ENCODE measurements at places on chromosomes 1 and 21.

DNA sequence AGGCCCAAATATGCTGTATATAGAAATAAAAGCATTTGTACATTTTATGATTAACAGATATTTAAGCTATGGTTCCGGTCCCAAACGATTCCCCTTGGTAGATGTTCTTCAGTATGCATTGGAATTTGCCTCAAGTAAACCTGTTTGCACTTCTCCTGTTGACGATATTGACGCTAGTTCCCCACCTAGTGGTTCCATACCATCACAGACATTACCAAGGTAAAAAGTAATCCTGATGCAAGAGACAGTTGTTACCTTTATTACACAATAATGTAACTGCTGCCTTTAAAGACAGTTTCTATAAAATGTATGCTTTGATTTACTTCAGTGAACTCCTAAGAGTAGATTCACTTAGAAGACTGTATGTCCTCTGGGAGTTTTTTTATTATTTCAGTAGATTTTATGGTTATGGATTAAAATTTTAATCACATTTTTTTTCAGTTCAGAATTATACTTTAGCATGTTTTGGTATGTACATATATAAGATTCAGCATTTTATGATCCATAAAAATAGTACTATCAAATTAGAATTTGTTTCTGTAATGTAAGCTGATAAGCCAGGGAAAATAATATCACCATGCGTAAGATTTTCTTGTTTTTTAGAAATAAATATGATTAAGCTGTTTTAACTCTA, 96.5 kb downstream of the USP25 start:
- no peak for DNase-seq

DNA sequence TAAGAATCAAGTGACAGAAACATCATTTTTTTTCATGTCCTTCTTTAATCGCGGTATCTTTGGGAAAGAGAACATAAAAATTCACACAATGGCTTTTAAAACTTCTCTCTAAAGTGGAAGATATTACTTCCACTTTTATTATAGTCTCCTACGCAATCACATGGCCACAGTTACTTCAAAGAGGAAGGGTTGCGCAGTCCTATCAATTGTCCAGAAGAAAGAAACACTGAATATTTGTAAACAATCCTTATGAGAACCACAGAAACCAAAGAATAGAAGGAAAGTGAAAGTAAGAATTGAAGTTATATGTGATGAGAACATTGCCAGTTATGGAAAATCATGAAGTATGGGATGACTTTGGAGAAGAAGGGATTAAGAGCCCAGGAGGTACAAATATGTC, 32.6 kb downstream of the CFH start:
- DNase-seq = no peak

GRCh38 chr1:188240772-188241406, 1412.1 kb downstream of the PLA2G4A start:
- no peak for DNase-seq

- no peak for DNase-seq
Observed at GRCh38 chr1:87176514-87176913, 152.2 kb upstream of the LMO4 start.

DNA sequence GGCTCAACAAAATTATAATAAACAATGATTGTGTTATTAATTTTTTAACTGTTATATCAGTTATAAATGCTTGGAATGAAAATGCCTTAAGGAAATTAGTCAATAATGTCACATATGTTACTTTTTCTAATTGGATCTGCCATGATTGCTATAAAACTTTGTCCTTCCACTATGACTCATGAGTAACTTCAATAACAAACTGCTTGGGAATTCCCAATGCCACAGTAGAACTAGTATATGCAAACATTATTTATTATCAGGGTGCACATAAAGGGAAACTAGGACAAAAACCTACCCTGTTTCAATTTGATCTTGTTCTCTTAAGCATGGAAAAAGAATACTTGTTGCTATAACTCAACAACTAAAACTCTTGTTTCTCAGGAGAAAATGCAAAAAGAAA, 59.1 kb upstream of the PDC start:
- DNase-seq = no peak

GRCh38 chr1:24735509-24736375, 9.5 kb upstream of the CLIC4 start:
- DNase-seq = no peak

- DNase-seq = no peak
Observed at GRCh38 chr1:38308780-38309179, 262.2 kb upstream of the POU3F1 start.

DNA sequence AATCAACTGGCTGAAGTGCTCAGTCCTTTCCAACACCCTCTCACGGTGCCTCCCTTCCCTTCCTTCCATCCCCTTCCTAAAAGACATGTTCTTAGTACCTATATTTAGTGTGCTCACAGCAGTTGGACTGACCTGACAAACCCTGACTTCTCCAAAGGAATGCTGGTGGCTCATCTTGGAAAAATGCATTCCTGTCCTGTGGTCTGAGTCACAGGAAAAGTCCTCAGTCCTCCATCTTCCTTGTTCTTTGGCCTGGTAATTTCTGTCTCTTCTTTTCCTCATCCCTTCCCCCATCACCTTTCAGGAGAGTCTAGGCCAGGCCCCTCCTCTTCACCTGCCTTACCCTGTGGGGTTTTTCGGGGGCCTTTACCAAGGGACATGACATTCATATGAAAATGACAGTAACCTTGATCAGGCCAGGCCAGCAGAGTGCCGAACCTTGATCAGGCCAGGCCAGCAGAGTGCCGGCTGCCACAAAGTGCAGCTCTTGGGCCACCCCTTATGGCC, 7.2 kb downstream of the ATP1B1 start:
- no peak for DNase-seq

GRCh38 chr1:151579436-151580225, 32.2 kb upstream of the SNX27 start:
- no peak for DNase-seq

GRCh38 chr1:206872139-206872538, 6.7 kb downstream of the IL20 start:
- DNase-seq = no peak

DNA sequence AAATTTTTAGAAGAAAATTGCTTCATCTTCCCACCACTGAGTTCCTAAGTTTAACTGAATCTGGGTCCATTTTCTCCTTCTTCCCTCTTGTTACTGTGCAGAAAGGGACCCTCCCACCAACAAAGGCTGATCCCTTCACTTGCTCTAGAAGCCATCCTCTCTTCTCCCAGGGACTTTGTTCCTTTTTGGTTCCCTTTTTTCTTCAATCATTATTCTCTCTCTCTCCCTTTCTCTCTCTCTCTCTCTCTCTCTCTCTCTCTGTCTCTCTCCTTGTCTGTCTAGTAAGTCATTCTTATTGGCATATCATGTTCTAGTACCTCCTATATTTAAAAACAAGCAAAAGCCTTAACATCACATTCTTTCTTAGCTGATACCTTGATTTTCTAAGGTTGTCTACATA, 31.7 kb upstream of the GADD45A start:
- no peak for DNase-seq
